ENCODE measurements at places on chromosomes 12 and 14.

DNA sequence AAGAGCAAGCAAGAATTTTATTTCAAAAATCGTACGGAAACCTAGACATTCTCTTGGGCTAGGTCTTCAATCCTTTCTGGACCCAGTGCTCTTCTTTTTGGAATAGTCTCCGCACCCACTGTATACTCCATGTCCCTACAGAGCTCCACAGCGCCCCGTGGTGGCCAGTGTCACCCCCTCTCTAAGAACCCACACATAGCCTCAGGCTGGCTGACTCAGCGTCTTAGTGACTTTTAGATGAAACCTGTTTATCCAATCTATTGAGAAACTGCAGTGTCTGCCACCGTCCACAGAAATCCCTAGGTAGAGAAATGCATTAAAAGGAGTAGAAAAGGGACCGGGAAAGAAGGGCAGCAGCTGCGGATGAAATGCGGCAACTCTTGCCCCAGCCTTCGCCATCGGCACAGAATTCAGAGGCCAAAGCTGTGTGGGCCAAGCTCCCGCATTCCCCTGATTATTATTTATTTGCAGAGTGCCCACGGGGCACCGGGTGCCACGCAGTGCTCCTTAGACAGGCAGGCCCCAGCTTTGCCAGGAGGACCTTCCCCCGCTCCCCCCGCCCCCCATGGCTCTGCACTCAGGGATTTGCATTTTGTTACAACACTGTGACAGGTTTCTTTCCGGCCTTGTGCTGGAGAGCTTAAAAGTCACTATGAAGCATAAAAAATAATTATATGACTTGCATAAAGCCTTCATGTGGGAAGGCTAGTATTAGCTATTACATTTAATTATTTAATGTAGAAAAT lies 170.1 kb upstream of the FKBP4 start:
- DNase-seq = no peak

GRCh38 chr12:117360551-117361346 lies 677 bp downstream of the NOS1 start:
- no peak for DNase-seq

GRCh38 chr12:122203301-122204166 lies at the start of gene B3GNT4:
Gene B3GNT4 (plus strand): TSS chr12:122203709. CDS start chr12:122204619, 910 bp downstream.
- no peak for DNase-seq

GRCh38 chr14:69135133-69135532 lies 17.8 kb downstream of the DCAF5 start:
- DNase-seq = no peak

- DNase-seq = no peak
These were observed 43.9 kb downstream of the FRS2 start for GRCh38 chr12:69514111-69514510.
